ENCODE measurements at places on chromosomes 6 and 20. TPM values are rescaled to one million over a fixed set of nuclear protein-coding genes. Genes with fewer than 3 reads are reported as not detected.

DNA sequence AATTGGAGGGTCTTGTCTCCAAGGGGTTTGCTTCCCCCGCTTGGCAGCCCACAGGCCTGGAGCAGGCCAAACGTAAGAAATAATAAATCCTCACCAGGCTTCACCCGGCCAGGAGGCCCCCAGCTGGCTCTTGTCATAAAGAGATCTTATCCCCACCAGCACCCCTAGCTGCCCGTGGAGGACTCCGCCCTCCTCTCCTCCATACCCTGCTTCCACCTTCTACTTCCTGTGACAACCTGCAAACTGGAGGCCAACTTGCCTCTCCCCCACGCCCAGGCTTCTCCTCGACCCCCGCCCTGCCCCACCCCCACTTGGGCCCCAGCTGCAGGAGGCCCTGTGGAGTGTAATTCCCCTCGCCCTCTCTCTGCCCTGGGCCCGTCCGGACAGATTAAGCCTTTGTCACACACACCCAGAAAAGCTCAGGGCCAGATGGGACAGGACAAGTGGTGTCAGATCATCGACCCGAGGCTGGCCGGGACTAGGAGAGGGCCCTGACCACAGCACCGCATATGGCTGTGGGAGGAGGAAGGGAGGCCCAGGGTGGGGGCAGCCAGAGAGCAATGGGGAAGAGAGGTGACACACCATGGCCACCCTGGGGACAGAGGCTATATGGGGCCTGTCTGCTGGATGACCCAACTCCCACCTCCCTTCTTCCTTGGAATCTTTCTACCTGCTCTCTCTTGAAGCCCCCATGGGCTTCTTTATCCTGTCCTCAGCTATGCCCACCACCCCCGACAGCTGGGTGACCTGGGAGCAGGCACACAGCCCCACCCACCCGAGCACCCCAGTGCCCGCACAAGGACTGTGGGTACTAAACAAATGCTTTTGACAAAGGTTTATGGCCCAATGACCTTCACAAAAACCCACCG, 3.9 kb downstream of the NOL4L start:
- DNase-seq = no peak

- DNase-seq = no peak
These were observed 38.6 kb upstream of the EPB41L1 start for GRCh38 chr20:36115925-36116324.

DNA sequence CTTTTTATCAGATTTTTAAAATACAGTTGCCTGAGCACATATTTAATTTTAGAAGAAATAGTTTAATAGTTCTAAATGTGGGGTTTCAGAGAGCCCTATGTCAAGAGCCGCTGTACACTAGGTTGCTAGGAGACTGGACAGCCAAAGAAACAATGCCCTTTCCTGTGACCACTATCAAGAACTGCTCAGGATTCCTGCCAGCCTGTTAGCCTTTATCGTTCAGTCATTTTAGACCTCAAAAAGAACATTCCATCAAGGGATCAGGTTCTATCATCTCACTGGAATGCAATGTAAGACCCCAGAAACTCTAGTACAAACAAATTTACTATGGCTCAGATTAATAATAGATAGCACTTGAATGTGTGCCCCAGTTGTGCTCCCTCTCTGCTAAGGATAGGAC, 181.2 kb upstream of the CCN2 start:
- peak; percentile 95 for DNase-seq

DNA sequence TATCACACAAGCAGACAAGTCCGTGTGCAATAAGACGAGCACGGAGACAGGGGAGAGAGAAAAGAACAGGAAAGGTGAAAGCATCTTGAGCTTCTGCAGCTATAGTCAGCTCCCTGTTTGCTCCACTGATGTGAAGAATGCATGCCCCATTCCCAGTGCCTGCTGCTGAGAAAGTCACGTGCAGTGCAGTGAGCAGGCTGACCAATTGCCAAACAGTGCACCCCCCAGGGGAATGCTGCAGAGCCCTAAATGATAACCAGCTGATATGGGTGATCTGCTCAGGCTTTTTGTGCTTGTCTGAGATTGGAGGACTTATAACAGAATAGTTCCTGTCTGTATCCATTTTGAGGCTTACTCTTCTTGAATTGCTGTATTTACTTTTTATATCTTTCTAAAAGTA, 121.5 kb downstream of the PACRG start:
- no peak for DNase-seq

DNA sequence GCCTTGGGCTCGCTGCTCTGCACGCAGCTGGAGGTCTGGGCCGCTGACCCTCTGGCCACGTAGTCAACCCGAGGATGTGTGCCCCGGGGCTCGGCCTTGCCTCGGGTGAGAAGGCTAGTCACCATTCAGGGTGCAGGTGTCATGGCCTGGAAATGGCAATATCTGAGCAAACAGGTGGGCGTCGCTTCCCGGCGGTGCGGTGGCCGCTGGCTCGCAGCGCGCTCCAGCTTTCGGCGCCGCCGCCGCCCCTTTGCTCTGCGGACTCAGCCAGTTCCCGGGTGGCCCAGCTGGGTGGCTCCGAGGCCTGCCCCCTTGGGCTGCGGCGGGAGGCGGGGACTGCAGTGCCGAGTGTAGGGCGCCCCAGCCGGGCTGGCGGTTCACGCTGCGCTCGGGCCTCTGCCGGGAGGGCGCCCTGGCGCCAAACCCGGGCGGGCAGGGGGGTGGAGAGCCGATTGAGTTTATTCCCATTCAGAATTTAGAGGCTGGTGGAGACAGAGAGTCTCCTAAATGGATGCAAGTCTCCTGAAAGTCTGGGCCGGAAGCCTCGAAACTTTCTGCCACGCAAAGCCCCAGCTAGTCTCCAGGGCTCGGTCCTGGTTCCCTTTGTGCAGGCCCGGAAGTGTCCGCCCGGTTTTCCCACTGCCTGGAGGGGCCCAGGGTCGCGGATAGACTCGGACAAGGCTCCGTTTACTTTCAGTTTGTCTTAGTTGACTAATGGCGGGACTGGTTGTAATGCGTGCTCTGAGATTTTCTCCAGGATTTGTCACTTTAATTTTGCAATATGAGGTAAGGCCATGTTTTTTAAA, 11.3 kb upstream of the TFAP2A start:
- no peak for DNase-seq

BHLHE23 gene
- not detected for total RNA-seq

MYMX gene
- total RNA-seq = 0.13 TPM

DNA sequence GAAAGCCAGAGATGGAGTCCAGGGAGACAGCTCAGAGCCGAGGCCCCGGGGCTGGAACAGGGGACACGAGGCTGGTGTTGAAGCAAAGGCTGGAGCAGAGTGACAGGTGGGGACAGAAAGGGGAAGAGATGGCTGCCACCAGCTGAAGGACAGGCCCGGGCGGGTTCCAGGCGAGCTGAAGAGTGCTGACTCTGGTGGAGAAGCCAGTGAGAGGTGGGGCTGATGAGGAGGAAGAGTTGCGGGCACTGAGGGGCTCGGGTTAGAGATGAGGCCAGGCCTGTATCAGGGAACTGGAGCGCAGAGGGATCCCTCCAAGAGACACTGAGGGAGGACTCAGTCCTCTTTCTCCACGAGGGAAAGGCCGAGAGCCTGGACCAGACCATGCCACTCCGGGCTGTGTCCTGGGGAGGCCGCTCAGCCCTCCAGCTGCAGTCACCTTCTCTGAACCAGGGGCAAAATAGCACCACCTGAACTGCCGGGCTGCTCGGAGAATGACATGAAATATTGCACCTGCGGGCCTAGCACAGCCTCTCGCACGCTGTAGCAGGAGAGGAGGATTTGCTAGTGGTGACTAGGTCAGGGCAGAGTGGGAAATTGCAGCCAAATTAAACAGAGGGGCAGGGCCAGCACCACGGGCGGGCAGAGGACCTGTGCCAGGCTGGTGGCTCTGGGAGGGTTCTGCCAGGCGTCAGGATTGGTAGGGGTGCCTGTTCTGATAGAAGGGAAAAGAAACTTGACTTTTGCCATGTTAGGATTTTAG, 175.9 kb downstream of the ZDHHC14 start:
- no peak for DNase-seq

C6orf58 gene
- total RNA-seq = not detected

- no peak for DNase-seq
These were observed 54.4 kb downstream of the OPRM1 start for GRCh38 chr6:154093231-154094044.

DNA sequence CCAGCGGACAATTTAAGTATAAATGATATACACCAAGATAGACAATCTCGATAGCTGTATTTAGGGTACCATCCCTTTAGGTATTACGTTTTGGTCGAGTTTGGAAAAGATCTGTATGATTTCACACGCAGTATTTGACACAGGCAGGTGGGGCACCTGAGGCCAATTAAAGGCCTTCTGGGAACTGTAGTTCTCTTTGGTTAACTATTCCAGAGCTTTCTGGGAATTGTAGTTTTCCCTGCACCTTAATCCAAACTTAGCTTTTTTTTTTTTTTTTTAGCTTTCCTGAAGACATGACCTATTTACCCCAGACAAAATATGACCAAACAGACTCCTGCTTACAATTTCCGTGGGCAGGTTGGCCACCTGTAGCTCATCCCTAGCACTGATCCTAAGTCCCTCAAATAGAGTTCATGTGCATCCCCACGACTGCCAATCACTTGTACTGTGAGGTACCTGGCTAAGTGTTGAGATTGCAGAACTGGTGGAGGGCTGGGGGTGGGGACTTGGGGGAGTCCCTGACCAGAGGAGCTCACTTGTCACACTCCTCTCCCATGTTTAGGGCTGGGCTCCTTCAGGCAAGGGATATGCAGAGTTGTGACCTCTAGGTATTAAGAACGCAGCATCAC, 999 bp upstream of the EHMT2 start:
- DNase-seq = no peak

MRAP2 gene
- total RNA-seq = 13.3 TPM

RRAGD gene
- 0.95 TPM for total RNA-seq

SYCP2 gene
- total RNA-seq = 0.28 TPM

DNA sequence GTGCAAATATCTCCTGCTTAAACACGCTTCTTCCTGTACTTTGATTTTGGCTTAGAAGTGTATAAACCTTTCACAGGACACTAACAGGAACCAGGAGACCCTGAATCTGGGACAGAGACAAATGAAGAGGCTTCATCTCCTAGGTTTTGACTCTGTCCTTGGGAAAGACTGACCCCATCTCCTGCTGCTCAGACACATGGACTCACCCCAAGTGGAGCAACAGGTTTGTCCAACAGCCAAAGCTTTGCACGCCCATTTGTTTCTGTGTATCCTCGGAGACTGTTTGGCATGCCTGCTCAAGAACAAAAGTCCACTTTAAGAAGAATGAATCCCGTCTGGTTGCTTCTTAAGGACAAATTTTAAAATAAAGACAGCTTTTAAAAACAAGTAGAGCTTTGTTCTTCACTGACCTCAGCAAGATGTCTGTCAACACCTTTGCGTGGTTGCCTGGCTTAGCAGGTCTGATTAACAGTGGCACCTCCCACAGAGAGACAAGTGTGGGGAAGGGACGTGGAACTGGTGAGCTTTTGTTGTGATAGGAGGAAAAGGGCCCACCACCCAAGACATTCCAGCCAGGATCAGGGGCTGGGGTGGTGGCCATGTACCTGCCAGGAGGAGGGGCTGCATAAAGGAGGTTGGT, 202.6 kb downstream of the SOD2 start:
- DNase-seq = no peak

DNA sequence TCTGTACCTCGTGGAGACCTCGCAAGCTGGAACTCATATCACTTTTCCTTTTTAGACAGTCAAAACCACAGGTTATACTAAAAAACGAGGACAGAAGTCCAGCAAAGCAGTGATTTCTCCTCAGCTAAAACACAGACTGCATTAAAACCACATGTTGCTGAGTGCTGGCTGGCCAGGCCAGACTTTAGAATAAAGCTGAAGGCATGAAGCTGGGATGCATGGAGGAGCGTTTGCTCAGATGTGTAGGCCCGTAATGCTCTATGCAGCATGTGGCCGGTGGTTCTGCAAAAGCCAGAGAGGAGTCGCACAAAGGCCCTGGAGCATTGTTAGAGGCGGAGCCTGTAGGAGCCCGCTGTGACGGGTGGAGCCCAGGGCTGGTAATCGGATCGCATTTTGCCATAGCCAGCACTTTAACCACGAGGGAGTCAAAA, 83.6 kb downstream of the SMOC2 start:
- no peak for DNase-seq

GRCh38 chr6:137417396-137417795, 76.8 kb downstream of the OLIG3 start:
- DNase-seq = no peak

- no peak for DNase-seq
These were observed 74.7 kb downstream of the MRPL14 start for GRCh38 chr6:44052419-44053023.

DEFB132 gene
- not detected for total RNA-seq

DNA sequence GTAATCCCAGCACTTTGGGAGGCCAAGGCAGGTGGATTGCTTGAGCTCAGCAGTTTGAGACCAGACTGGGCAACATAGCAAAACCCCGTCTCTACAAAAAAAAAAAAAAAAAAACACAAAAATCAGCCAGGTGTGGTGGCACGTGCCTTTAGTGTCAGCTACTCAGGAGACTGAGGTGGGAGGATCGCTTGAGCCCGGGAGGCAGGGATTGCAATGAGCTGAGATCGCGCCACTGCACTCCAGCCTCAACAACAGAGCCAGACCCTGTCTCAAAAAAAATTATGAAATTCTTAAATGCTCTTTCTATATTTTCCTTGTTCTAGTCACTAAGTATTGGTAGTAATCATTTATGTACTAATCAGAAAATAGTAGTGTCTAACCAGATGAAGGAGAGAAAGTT, 30.6 kb downstream of the SYTL3 start:
- no peak for DNase-seq

DNA sequence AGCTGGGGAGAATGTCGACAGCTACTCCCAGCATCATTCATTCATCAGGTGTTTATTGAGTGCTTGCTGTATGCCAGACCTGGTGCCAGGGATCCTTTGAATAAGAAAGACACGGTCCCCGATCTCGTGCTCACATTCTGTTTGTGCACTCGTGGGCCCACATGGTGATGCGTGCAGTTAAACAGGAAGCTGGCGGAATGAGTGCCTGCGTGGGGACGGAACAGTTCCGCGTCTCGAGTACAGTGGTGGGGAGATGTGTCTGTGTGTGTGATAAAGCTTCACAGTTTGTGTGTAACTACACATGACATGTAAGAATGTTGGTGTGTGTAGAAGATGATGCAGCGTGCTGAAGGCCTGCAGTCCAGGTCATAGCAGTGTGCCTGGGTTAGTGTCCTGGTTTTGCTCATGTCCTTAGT, 6.5 kb downstream of the RBM38 start:
- DNase-seq = no peak

- DNase-seq = no peak
These were observed 13.1 kb downstream of the QRSL1 start for GRCh38 chr6:106642476-106642875.

- no peak for DNase-seq
These were observed 14.3 kb upstream of the SPAG4 start for GRCh38 chr20:35600993-35601973.

DNA sequence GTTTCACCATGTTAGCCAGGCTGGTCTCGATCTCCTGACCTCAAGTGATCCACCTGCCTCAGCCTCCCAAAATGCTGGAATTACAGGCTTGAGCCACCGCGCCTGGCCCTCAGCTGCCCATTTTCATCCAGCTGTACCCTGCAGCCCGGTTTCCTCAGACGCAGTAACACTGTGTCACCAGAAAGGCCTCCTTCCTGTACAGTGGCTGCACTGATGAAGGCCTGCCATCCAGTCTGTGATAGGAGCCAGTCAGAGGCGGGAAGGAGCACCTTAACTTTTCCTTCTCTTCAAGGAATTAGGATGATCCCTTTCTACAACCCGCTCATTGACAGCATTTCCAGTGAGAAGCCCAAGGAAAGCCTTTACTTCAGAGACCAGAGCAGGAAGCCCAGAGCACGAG, 75.9 kb downstream of the GFOD1 start:
- DNase-seq = no peak

- DNase-seq = no peak
These were observed 29.6 kb downstream of the CRYBG1 start for GRCh38 chr6:106390088-106390487.

GRCh38 chr20:62964700-62965099, 12.2 kb downstream of the SLC17A9 start:
- DNase-seq = no peak

Measured in pulmonary artery endothelial cell (primary cell).